Osteoblast (primary cell): ENCODE measurements at places on chromosomes 1 and 21.

GRCh38 chr1:22295396-22295795, 152.5 kb upstream of the WNT4 start:
- DNase-seq = no peak

- DNase-seq = peak; percentile 37
These were observed 57.0 kb downstream of the SCCPDH start for GRCh38 chr1:246781212-246781611.

DNA sequence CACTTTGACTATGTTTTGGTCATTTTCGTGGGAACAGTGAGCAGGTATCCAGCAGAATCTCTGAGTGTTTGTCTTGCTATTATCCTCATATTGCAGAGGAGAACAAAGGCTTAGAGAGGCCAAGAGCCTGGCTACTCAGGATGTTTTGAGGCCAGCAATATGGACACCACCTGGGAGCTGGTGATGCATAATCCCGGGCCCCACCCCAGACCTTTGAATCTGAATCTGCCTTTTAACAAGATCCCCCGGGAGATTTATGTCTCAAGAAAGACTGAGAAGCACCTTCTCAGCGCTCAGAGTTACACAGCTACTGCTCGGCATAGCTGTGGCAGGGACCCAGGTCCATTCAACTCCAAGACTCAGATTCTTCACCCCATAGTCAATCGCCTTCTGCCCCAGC, 72.8 kb downstream of the PTPRU start:
- peak; percentile 21 for DNase-seq

DNA sequence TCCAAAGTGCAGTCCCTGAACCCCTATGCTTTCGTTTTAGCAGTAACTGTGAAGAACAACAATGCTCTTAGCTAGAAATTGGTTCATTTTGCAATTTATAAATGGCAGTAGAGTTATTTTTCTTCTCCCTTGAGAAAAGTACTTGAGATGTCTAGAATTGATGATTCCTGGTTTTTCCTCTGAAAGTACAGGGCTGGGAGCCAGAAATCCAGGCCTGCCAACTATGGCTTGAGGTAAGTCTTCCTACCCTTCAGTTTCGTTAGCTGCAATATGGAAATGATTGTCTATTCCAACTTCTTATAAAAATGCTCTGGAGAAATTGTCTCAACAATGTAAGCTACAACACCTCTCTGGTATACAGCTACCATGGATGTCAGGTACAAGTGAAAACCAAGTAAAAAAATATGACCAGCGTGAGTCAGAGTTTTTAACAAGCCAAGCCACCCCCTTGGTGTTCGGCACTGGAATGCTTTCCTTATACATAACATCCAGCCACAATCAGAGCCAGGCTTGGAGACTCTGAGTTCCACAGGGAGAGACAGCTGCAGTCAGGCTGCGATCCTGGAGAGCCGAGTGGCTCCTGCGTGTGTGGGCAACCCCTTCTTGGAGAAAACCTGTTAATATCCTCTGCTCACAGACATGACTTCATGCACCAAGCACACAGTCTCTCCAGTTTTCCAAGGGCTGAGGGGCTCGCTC, 22.0 kb downstream of the TSPAN2 start:
- peak; percentile 79 for DNase-seq

DNA sequence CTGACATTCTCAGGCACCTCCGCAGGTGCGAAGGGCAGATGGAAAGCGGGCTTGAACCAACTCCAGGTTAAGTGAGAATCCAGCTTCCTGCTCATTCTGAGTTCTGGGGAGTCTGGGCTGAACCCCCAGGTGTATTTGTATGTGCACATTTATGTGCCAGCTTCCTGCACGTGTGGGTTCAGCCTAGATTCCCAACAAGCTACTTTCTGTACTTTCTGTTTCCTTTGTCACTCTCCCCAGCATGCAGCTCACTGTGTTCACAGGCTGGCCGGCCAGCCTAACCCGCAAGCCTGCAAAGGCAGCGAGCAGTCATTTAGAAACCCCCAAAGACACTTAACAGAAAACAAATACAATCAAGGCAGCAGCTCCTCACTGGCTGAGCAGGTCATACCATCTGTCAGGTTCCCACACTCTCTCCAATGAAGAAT, 1.3 kb upstream of the IL19 start:
- no peak for DNase-seq
